Right ventricle myocardium inferior (tissue), 1 donor: ENCODE measurements at places on chromosomes 2 and 18. TPM values are rescaled to one million over a fixed set of nuclear protein-coding genes. Genes with fewer than 3 reads are reported as not detected.

GRCh38 chr2:74304332-74305148, 38.7 kb downstream of the SLC4A5 start:
- no peak for DNase-seq

- no peak for DNase-seq
Observed at GRCh38 chr2:158319269-158319668, 137.3 kb downstream of the CCDC148 start.

Gene ELP2
- total RNA-seq = 48.1 TPM

DNA sequence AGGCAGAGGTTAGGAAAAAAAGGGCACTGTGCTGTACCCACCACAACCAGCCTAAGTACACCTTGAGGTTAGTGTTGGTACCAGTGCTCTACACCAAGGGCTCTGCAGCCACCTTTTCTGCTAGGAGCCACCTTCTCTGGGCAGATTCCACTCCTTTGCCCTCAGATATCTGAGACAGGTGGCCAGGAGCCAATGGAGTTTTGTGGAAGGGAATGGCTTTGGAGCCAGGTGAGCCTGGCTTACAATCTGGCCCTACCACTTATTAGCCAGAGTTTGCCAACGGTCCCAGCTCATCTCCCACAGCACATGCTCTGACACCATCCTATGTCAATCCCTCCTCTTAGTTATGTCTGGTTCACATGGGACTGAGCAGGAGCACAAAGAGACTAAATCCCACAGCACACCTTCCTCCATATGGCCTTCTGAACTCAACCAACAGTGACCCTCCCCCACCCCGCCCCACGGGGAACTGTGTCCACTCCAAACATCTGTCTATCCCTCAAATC, 77.5 kb downstream of the CLHC1 start:
- DNase-seq = no peak

Gene PXDN
- total RNA-seq = 19.7 TPM

Gene GULP1
- 6.7 TPM for total RNA-seq

Gene HJURP
- 0.41 TPM for total RNA-seq

DNA sequence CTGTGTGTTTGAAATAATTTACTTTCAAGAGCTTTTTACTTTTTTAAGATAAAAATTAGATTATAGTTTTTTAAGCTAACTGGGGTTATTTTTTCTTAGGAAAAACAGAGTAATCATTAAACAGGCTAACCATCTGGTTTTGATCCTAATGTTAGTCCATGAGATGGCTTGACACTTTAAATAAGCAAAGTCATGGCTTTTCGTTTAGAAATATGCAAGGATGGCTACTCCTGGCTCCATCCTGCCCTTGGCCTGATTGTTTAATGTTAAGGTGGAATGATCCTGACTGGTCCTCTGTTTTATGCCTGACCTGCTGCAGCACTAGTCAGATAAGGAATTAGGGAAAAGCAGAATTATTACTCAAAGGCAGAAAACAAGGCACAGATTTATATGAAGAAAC, 39.7 kb upstream of the PNPT1 start:
- no peak for DNase-seq

DNA sequence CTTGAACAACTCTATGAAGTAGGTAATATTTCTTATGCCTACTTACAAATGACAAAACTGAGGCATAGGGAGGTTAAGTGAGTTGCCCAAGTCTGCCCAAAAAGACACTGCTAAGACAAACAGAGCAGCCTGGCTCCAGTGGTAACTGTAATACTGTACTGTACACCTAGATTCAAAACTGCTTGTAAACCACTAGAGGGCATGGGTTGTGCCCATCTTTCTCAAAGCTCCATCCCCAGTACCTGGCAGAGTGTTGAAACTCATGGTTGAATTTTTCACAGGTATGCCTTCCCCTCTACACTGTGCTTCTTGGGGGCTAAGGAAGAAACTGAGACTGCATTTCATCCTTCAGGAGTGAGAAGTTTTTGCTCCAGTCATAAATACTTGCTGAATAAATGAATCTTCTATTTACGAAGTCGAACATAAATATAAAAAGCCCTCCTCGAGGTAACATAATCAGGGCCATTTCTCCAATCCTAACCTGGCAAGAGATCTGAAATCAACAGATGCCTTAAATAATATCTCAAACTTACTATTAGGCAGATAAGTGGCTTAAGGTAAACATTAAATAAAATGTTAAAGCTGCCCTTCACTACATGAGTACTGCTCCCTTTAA, 2.0 kb downstream of the PPP4R1 start:
- DNase-seq = no peak

- DNase-seq = no peak
Observed at GRCh38 chr2:37523814-37524362, 147.6 kb downstream of the CDC42EP3 start.

- DNase-seq = no peak
Observed at GRCh38 chr2:151379169-151379568, 21.8 kb downstream of the TNFAIP6 start.

Gene SETBP1
- 7.1 TPM for total RNA-seq

- peak; percentile 60 for DNase-seq
Observed at GRCh38 chr2:144703852-144704708, 184.2 kb upstream of the ZEB2 start.
